Dermis blood vessel endothelial cell (primary cell): ENCODE measurements at places on chromosomes 2 and 18. TPM values are rescaled to one million over a fixed set of nuclear protein-coding genes. Genes with fewer than 3 reads are reported as not detected.

DNA sequence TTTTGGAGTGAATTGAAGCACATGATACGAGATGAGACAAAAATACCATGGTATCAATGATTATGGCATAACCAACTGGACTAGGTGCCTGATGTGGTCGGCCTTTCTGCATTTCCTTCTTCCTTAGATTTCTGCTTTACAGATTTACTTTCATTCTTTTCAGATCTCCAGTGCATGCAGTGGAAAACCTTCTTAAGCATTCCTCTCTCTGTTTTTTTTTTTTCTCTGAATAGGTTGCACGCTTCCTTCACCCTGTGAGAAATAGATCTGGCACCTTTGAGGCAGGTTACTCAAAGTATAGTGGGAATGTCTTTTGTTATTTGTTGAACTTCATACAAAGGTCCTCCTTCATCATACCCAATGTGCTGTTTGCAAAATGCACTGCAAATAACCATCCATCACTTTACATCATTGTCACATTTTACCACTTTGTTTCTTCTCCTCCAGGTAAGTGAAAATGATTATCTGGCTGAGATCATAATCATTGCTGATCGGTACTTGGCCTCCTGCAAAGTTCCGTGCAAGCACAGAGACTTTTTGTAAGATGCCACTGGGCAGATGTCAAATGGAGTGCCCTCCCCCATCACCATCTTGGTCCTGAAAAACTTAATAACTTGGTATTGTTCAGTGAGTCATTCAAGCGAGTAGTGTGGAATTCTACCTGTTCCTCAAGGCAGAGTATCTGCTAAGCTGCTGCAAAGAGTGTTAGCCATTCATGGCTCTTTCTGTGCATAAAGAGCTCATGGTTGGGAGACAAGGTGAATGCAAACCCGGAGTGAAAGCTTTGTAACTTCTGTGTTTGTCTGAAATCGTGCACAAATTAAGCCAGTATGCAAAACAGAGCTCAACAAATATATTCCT is 30.0 kb upstream of the KLHL14 start:
- no peak for DNase-seq

- DNase-seq, result no peak
These were observed 96.4 kb downstream of the CYRIA start for GRCh38 chr2:16568998-16569784.

- DNase-seq, result no peak
These were observed 14.4 kb downstream of the FMNL2 start for GRCh38 chr2:152349416-152349815.

DNA sequence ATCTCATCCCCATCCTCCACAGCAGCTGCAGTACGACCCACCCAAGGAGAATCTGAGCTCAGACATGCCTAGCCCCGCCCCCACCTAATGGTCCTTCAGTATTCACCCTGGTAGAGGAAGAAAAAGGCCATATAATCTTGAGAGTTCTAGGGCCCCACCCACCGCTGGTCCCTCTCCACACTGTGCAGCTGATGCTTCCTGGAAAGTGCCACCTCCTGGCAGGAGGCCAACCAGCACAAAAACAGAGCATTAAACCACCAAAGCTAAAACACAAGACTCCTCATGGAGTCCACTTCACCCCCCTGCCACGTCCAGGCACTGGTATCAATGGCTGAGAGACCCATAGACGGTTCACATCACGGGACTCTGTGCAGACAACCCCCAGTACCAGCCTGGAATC is 40.7 kb downstream of the MC4R start:
- no peak for DNase-seq

GRCh38 chr2:181070119-181070835 is 89.9 kb downstream of the UBE2E3 start:
- DNase-seq, result peak; percentile 53

GRCh38 chr2:174112073-174112472 is 136.3 kb downstream of the OLA1 start:
- DNase-seq, result no peak

DNA sequence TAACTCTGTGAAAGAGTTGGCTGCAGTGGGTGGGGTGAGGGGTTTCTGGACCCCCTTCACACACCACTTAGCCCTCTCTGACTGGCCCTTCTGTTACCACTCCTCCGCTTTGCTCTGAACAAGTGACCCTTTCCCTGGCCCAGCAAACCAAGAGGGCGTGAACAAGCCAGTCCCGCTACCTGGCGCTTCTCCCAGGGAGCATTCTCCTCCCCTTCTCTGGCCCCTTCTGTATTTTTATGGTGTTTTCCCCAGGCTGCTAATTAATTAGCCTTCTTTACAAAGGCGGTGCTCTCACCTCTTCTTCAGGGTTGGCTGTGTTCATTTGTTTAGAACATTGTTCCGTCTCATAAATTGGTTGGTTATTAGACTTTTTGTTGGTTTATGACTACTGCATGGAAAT is 180.1 kb downstream of the MGAT5 start:
- no peak for DNase-seq

Gene ESCO1
- total RNA-seq, result 15.8 and 20.3 TPM in 2 replicates

Gene MDH1B
- 0.33 TPM in 1 of 2 replicates, not detected in the other for total RNA-seq

Gene PID1
- total RNA-seq, result under 0.01 and 0.05 TPM in 2 replicates

Gene DYSF
- total RNA-seq, result 145 and 268 TPM in 2 replicates

Gene ZNF804A
- 0.05 TPM in 1 of 2 replicates, not detected in the other for total RNA-seq
